ENCODE measurements at places on chromosomes 12 and 14.
A peak's percentile ranks its signal among the peaks of the same experiment; 100 is the strongest.

DNA sequence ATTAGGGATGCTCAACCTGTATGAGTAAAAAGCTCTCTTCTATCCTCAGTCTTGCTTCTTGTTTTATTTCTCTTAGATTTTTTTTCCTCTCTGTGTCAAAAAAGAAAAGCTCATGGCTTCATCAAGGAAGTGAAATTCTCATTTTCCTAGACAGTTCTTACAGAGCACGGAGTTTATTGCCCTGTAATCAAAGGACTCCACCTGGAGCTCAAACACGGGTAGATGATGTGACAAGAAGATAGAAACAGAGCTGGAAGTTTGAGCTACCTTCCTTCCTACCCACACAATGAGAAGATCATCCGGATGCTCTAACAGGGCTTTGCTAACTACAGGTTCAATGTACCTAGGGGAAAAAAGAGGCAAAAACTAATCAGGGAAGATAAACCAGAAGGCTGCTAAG is 564.8 kb downstream of the MED13L start:
- no peak for DNase-seq

GRCh38 chr12:117853600-117853999 is 115.2 kb downstream of the KSR2 start:
- DNase-seq: no peak

- DNase-seq: no peak
Measured at GRCh38 chr12:131829791-131830334, 1.7 kb downstream of the MMP17 start.

GRCh38 chr14:58638231-58639197 is 752 bp downstream of the DACT1 start:
- DNase-seq: peak; percentile 33

DNA sequence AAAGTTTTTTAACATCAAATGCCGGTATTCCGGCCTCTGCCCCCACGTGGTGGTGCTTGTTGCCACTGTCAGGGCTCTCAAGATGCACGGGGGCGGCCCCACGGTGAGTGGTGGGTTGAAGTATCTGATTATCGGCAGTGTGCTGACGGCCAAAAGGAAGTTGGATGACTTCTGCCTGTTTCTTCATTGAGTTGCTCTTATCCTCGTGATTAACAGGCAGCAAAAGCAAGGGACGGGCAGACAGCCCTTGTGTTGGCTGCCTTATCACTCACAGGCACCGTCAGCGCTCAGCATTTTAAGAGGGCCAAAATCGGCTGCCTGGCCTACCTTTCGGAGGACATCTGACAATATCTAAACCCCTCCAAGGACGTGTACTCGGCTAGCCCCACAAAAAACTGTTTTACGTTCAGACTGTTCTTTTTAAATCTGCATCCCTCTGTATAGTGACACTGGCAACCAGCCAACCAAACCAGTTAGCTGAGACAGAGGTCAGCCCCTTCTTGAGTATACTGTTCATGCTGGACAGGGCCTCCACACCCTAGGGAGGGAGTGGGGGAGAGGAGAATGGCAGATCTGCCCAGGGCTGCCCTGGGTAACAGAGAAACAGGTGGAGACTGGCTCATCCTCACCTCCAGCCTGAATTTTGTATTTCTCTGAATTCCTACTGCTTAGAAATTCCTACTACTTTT is 22.9 kb upstream of the AKAP5 start:
- no peak for DNase-seq

- no peak for DNase-seq
Measured at GRCh38 chr12:126950266-126950665, 1316.7 kb upstream of the TMEM132C start.

GRCh38 chr14:77917491-77918201 is 117.7 kb downstream of the ADCK1 start:
- DNase-seq: no peak

GRCh38 chr12:17017402-17017801 is 411.4 kb upstream of the LMO3 start:
- DNase-seq: no peak

GRCh38 chr14:73369428-73369827 is 88.9 kb downstream of the NUMB start:
- no peak for DNase-seq

- DNase-seq: no peak
Measured at GRCh38 chr12:132804426-132804861, 24.2 kb downstream of the GOLGA3 start.

DNA sequence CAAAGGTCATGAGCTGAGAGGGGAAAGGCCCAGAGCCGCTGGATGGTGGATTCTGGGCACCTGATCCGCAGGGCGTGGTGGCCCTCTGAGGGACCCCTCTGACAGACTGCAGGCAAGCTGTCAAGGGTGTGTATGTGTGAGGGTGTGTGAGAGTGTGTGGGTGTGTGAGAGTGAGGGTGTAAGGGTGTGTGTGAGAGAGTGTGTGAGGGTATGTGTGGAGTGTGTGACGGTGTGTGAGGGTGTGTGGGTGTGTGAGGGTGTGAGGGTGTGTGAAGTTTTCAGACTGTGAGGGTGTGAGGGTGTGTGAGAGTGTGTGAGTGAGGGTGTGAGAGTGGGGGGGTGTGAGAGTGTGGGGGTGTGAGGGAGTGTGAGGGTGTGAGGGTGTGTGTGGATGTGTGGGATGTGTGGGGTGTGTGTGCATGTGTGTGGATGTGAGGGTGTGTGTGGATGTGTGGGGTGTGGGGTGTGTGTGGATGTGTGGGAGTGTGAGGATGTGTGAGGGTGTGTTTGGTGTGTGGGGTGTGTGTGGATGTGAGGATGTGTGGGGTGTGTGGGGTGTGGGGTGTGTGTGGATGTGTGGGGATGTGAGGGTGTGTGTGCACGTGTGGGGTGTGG is 156.7 kb downstream of the TMEM121 start:
- DNase-seq: no peak

DNA sequence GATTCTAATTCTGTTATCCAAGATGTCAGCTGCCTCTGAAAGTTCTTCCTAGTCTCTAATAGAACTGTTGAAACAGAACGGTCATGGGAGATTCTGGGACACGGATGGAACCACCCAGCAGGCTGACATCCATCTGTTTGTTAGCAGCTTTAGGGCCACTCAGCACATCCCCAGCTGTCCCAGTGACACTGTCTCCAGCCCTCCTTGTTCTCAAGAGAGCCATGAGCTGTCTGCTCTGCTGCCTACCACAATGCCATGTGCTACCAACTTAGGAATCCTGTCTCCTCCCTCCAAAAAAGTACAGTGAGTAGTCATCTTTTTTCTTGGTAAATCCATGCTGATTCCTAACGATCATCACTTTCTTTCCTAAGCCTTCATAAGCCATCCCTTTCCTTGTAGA is 130.5 kb downstream of the ZFP36L1 start:
- DNase-seq: no peak

DNA sequence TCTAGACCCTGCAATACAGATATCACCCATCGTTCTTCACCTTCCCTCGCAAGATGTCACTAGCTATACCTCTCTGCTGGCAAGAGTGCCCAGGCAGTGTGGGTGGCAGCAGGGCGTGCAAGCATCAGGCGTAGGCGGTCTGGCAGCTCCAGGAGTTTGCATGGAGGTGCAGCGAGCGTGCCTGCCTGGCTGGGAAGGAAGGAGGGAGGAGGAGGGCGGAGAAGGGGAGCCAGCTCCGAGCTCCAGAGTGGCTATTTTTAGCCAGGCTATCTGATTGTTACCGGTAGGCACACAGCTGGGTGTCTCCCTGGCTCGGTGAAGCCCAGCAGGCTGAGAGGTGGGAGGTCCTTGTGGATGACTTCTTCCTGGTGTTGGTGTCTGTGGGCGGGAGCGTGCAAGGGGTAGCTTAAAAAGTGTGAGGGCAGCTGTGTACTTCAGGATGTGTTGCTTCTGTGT is 6.2 kb downstream of the FOXJ2 start:
- peak; percentile 31 for DNase-seq

GRCh38 chr14:68624541-68625220 is 168.2 kb downstream of the ZFP36L1 start:
- no peak for DNase-seq

GRCh38 chr14:104794993-104795780 is at the start of gene AKT1:
TSS of gene AKT1 (minus strand) at chr14:104795748. CDS start at chr14:104792643, 3,105 bp downstream.
- no peak for DNase-seq

- DNase-seq: no peak
Measured at GRCh38 chr14:39016733-39017095, 86.3 kb downstream of the SEC23A start.

- no peak for DNase-seq
Measured at GRCh38 chr12:88922816-88923215, 342.5 kb upstream of the KITLG start.

DNA sequence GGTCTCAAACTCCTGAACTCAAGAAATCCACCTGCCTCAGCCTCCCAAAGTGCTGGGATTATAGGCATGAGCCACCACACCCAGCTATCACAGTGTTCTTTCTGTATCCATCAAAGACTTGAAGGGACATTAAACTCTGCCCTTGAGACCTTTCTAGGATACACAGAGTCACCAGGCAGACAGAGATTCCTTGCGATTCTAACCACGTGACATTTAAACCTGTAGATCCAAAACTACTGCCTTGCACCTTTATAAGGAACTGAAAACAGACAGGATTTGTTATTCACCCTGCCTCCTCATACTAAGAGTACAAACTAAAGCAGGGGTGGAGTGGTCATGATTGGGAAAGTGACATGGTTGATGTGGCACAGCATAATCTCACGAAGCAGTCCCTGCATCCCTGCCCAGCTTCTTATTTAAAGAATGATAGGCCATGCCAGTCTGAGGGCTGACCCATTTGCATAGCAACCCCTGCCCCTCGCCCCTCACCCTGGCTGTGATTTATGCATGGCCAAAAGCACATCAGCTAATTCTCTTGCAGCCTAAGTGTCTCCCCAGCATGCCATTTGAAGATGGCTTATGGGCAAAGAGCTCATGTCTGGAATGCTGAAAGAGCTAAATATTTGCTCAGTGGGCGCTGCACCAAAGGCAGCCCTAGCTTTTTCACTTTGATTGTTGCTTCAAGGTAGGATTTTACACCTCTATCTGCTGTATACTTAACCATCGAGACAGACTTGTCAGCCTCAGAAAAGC is 43.2 kb upstream of the MYBPC1 start:
- no peak for DNase-seq

DNA sequence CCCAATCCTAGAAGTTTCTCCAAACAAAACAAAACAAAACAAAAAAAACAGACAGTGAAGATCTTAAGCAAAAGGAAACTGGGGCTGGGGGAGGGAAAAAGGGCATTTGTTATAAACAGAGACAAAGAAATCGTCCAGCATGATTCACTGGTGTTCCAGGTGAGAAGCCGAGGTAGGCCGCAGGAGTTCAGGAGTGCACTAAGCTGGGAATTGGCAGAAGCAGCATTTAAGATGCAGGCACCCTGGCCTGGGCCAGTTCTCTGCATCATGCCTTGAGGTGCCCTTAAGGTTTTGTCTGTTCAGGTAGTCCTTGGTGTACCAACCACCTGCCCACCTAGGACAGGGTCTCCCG is 11.2 kb downstream of the TBX3 start:
- DNase-seq: no peak
